T follicular helper cell (primary cell): ENCODE measurements at places on chromosomes 7 and 10.

DNA sequence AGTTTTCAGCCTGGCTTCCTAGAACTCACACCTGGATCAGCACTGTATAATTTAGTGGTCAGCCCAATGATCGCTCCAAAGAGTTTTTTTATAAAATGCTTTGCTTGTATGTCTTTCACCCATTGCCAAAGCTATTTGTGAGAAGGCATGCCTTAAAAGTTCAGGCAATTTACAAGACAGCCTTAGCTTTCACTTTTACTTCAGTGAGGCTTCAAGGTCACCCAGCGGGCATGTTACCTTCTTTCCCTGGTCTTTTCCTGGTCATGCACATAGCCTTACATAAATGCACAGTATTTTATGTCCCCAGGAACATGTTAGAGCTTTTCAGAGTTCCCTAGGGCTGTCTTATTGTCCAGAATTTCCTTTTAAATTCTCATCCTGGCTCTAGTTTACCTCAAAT lies 179.9 kb upstream of the TMEM72 start:
- no peak for DNase-seq

DNA sequence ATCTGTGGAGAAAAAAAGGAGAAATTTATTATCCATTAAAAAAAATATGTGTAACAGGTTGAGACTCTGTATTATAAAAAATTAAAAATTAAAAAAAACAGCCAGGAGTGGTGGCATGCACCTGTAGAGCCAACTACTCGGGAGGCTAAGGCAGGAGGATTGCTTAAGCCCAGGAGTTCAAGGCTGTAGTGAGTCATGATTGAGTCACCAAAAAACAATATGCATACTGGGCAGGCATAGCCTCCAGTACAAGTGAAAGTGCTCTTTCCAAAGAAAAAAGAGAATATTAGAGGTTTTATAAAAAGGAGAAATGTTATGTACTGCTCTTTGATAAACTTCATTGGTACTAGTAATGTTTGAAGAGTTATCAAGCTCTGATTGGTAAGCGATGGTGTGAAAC lies 647.1 kb upstream of the ZWINT start:
- no peak for DNase-seq

GRCh38 chr7:130379019-130379418 lies 1.3 kb upstream of the CPA1 start:
- no peak for DNase-seq

DNA sequence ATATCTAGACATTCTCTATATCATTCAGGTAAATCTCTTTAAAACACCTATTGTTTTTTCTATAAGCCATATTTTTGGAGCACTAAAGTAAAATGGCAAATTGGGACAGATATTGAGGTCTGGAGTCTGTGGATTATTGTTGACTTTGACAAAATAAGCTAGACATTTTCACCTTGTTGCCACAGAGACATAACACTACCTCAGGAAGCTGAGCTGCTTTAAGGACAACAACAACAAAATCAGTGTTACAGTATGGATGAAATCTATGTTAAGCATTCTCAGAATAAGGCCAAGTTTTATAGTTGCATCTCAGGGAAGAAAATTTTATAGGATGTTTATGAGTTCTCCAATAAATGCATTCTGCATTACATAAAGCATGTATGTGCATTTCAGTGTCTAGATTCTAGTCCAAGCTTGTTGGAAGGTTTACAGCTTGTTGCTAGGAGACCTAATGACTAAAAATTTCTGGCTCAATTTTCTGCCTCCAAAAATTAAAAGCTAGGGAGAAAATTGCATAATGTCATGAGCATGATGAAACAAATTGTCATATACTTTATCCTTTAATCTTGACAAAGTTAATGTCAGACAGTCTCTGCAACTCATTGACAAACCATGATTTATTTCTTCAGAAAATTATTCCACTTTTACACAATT lies 18.3 kb downstream of the LIPM start:
- no peak for DNase-seq

DNA sequence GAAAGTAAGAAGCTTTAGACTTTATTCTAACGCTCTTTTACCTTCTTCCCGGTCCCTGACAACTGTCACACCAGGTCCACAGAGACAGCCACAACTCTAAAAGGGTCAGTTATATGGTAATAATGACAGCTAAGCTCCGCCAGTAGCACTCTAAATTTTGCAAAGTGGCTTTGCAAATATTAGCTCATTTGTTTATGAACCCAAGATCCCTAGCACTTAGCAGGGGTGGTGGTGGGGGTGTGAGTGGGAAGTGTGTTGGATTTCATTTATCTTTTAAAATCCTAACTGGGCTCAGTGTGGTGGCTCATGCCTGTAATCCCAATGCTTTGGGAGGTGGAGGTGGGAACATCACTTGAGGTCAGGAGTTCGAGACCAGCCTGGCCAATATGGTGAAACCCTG lies 34.8 kb upstream of the SDK1 start:
- no peak for DNase-seq

DNA sequence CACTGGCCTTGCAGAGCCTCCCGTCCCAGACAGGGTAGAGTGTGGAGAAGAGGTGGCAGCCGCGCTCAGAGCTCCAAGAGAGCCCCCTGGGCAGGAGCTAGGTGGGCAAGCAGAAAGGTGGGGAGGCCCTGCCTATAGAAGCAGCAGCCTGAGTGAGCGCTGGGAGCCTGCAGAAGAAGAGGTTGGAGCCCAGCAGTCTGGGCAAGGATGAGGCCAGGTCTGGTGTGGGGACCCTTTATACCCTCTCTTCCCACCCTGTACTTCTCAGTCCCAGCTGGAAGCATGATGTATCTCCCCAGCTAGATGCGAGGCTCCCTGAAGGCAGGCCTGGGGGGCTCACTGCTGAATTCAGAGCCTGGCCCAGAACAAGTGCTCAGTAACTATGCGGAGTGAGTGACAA lies 44.5 kb upstream of the ZMIZ1 start:
- no peak for DNase-seq

DNA sequence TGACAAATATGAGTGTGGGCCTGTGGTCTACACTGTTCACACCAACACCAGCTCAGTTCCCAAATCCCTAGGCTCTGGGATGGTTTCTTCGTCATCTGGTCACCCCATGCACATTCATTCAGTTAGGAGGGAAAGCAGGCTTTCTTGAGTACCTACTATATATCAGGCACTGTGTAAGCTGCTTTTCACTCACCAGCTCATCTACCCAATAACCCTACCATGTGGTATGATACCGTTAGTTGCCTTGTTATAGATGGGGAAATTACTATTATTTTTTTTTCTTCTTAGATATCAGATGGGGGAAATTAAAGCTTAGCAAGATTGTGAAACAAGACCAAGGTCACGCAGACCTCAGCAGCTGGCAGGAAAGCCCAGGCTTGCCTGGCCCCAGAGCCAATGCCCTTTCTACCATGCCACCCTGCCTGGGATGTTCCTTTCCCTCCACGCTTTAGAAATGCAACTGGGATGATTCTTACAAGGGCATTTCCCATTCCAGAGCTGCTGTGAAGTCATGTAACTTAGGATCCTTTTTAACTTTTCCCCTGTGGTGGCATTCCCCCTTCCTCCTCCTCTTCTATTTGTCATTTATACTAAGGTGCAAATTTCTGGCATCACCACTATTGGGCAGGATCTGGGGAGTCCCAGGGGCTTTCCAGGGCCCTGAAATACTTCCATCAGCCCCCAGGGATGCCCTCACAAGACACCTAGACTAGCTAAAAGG lies 93.1 kb upstream of the EFCAB10 start:
- no peak for DNase-seq
